H7 (cell line): ENCODE measurements at places on chromosomes 3 and 15. TPM values are rescaled to one million over a fixed set of nuclear protein-coding genes. Genes with fewer than 3 reads are reported as not detected.

Gene RASGRF1
- 0.11 and 0.14 TPM in 2 replicates for total RNA-seq

GRCh38 chr3:44136421-44136820, 105.3 kb upstream of the TOPAZ1 start:
- no peak for DNase-seq

Gene APBA2
- 13.9 and 15.6 TPM in 2 replicates for total RNA-seq

DNA sequence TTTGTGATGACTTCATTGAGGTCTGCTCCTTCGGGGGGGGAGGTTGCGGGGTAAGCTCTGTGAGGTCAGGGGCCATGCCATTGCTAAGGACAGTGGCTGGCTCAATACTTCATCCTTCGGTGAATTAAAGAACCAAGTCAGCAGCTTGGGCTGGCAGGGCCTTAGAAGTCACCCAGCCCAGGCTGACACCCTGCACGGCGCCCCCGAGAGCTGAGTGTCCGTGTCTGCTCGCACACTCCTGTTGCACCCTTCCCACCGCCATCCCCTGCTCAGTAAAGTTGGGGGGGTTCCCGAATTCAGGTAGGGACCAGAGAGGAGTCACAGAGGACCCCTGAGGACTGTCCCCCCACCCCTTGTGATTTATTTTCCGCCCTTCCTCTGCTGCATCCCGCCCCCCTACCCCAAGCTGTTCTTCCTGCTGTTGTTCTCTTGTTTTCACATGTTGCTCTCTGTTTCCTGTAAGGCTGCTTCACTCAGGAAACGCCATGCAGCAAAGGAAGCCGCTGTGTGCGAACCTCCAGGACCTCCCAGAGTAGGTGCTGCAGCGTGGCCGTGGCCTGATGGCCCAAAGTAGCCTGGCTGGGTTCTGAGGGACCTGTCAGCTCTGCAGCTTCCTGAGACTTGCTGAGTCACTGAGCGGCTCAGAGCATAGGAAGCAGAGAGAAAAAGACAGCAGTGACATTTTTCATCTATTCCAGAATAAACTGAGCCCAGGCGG, 14.4 kb downstream of the EFCC1 start:
- no peak for DNase-seq

GRCh38 chr3:4071481-4072184, 231.5 kb upstream of the SETMAR start:
- DNase-seq = peak; percentile 19

Gene MYO5A
- total RNA-seq = 9.7 and 13.4 TPM in 2 replicates

DNA sequence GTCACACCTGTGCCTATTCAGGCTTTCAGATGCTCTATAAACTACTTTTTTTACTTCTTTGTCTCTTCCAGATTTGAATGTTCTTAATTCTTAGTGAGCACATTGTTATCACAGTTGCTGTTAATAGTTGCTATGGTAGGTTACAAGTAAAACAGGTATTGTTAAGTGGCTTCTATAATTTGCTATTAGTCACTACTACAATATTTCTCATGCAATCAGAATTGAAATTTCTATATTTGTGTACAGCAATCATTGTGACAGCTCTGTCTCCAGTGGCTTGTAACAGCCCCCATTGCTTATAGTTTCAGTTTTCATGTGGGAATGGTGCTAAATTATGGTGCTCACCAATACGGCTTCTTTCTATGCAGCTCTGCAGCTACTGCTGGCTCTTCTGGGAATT, 318.4 kb upstream of the GOLIM4 start:
- no peak for DNase-seq

Gene IQGAP1
- total RNA-seq = 74.7 and 87.6 TPM in 2 replicates

- no peak for DNase-seq
Measured at GRCh38 chr3:141840737-141841544, 35.5 kb upstream of the ATP1B3 start.

Gene METTL6
- 13.3 and 14.0 TPM in 2 replicates for total RNA-seq

- DNase-seq = no peak
Measured at GRCh38 chr3:7754653-7755441, 746.8 kb upstream of the LMCD1 start.

Gene GATM
- 23.8 and 37.6 TPM in 2 replicates for total RNA-seq

Gene CILP
- not detected in 2 replicates for total RNA-seq

- no peak for DNase-seq
Measured at GRCh38 chr15:35304389-35304788, 219.3 kb upstream of the NANOGP8 start.

Gene ZXDC
- 27.2 and 33.2 TPM in 2 replicates for total RNA-seq

GRCh38 chr3:136294176-136294575, 44.0 kb downstream of the PCCB start:
- no peak for DNase-seq

- no peak for DNase-seq
Measured at GRCh38 chr3:64213962-64214379, 11.3 kb downstream of the PRICKLE2 start.

Gene ROPN1
- total RNA-seq = not detected in 2 replicates

- no peak for DNase-seq
Measured at GRCh38 chr3:59731943-59732342, 682.1 kb upstream of the CFAP20DC start.

GRCh38 chr3:25854635-25855034, 64.7 kb downstream of the OXSM start:
- DNase-seq = no peak

Gene CCR1
- not detected in 2 replicates for total RNA-seq

- DNase-seq = peak; percentile 28
Measured at GRCh38 chr15:89433686-89434085, 62.7 kb downstream of the RHCG start.
